ENCODE measurements at places on chromosomes 3 and 15. TPM values are rescaled to one million over a fixed set of nuclear protein-coding genes. Genes with fewer than 3 reads are reported as not detected.

EIF5A2 gene
- 6.1 TPM for total RNA-seq

LOXL1 gene
- 11.8 TPM for total RNA-seq

RASL12 gene
- total RNA-seq, result 20.9 TPM

SERPINI2 gene
- total RNA-seq, result not detected

FXR1 gene
- 201 TPM for total RNA-seq

CKMT1B gene
- 24.2 TPM for total RNA-seq

SST gene
- 0.45 TPM for total RNA-seq

DNA sequence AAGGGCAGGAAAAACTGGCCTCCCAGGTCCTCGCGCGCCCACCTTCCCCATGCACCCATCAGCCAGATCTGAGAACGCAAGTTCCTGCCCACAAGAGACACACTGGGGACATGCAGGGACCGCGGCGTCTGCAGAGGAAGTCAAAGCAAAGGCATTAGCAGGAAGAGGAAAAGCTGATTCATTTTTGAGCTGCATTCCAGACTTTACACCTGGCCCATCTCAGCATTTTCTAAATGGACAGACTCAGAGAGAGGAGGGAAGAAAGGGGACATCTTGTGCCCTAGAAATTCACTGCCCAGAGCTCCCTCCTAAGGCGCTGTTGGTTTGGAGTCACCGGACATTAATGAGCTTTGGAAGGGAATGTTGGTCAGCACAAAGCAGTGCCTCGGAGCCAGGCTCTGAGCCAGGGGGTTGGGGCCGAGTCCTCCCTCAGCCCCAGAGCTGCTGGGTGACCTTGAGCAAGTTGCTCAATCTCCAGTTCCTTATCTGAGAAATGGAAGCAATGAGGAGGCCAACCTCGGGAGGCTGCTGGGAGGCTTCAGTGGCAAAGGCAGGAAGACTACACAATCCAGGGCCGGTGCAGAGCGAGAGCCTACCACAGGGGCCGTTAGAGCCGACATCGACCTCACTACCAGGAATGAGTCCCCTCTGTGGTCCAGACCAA, 150.5 kb upstream of the IQSEC1 start:
- no peak for DNase-seq

GRCh38 chr15:67820122-67820991, 5.0 kb upstream of the SKOR1 start:
- peak; percentile 79 for DNase-seq

- DNase-seq, result no peak
Measured at GRCh38 chr15:77425104-77425503, 4.4 kb downstream of the HMG20A start.

DNA sequence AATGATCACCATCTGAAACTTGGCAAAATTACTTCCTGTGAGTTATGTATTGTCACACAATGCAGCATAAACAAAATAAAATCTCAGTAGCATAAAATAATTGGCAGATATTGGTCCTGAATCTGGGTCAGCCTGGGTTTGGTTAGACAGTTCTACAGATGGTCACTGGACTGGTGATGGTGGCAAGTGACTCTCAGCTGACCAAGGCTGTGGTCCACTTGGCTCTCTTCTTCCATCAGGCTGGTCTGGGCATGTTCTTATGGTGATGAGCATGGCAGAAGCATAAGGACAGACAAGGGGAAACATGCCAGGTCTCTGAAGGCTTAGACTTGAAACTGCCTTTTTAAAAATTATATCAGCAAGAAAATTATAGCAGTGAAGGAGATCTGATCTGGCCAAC, 1205.0 kb upstream of the EPHA6 start:
- DNase-seq, result no peak

GRCh38 chr15:25712192-25712960, 150.8 kb downstream of the ATP10A start:
- DNase-seq, result peak; percentile 14

DNA sequence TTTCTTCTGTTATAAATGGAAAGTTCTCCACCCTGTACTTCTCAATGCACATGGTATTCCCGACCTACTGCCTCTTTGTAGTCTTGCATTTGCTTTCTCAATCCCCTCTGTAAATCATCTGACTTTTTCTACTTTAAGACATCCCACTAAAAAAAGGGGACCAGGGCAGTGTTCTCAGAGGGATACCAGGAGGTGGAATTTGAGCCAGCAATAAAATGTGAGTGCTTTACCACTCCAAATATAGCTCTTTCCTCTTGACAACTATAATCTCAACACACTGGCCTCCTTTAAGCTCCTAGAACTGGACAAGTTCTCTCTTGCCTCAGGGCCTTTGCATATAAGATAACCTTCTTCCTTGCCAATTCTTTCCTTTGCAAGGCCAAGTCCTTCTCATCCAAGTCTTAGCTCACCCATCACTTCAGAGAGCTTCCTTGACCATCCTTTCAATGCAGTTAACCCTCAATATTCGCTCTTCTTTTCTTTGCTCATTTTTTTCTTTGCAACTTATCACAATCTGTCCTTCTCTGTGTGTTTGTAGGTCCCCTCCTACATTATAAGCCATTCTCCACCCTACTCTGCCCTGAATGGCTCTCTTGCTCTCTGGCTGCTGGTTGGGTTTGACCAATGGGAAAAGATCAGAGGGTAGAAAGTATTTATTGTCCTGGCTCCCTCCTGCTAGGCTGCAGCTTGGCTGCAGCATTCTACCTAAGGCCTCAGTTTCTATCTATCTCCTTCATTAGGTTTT, 93.4 kb downstream of the PRICKLE2 start:
- no peak for DNase-seq

DNA sequence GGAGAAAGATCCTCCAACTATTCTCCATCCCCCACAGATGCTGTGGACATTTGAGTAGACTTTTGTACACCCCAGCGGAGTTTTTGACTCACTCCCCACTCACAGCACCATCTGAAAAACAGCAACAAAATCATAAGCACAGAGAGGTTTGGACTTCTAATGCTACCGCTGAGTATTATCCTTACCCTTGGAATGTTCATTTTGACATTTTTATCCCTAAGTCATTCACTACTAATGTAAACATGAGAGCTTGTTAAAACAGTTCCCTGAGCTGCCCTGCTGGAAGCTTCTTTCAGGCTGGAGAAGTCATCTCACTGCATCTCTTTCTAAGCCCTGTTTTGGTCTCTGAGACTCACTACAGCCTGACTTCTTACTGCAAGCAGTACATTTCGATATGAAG, 1045.9 kb downstream of the MCTP2 start:
- DNase-seq, result no peak

DNA sequence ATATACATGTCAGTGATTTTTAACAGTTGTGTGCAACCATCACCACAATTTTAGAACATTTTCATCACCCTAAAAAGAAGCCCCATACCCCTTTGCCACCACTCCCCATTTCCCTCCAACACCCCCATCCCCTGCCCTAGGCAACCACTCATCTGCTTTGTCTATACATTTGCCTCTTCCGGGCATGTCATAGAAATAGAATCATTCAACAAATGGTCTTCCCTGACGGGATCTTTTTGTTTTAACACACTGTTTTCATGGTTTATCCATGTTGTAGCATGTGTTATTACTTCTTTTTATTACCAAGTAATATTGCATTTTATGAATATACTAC, 4.0 kb downstream of the VILL start:
- no peak for DNase-seq

- no peak for DNase-seq
Measured at GRCh38 chr3:133457465-133458067, 57.7 kb downstream of the BFSP2 start.

DNA sequence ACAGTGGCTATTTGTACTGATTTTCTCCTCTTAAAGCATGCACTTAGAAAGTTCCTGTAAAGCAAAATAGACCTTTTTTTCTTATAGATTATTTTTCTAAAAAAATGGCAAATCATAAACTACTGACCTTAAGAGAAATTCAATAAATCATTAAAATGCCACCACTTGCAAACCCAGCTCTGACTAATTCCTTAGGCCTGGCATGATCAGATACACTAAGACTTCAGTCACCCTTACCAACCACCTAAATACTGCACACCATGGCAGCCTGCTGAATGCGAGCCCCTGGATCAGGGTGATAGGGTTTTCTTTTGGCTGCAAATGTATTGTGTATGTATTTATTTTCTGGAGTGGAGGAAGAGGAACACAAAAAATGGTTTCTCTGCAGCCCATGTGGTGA, 370.6 kb upstream of the TBL1XR1 start:
- DNase-seq, result no peak

- DNase-seq, result no peak
Measured at GRCh38 chr3:61236556-61236955, 14.7 kb downstream of the FHIT start.

DNA sequence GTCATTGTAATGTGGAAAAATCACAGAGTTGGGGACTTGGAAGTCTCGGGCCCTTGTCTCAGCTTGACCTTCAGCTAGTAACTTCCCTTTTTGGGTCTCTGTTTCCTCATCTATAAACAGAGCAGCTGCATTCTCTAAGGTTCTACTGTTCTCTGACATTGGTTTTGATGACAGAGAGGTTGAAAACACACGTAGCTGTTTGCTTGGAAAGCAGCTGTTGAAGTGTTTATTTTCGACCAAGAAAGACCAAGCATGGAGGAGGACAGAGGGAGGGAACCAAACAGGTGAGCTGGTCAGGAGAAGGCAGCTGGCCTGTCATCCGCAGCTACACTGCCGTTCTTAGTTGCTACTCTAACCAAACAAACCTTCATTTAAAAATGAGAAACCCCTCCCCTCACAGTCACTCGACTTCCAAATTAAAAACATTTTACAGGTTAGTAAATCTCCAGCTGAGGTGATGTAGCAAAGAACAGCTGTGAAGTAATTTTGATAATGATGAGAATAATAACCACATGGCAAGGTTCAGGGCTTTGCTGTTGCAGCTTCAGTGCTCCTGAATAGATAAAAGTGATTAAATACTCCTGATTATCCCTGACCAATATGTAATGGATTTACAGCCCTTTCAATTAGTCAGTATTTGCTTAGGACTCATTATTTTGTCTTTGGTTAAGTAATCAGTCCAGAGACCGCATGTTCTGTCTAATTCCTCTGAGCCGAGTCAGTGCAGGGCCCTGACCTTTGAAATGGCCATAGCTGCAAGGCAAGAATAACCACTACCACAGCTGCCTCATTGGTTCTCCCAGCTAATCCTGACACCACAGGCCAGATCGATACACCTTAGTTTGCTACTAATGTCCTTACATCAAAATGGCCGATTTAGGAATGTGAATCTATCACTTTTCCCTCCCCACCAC, 65.3 kb downstream of the MEIS2 start:
- DNase-seq, result no peak

- no peak for DNase-seq
Measured at GRCh38 chr15:72727154-72727553, 41.1 kb downstream of the BBS4 start.

- DNase-seq, result no peak
Measured at GRCh38 chr3:188506446-188506845, 352.5 kb downstream of the LPP start.

GRCh38 chr3:49351521-49352011, 6.6 kb downstream of the GPX1 start:
- peak; percentile 16 for DNase-seq

DNA sequence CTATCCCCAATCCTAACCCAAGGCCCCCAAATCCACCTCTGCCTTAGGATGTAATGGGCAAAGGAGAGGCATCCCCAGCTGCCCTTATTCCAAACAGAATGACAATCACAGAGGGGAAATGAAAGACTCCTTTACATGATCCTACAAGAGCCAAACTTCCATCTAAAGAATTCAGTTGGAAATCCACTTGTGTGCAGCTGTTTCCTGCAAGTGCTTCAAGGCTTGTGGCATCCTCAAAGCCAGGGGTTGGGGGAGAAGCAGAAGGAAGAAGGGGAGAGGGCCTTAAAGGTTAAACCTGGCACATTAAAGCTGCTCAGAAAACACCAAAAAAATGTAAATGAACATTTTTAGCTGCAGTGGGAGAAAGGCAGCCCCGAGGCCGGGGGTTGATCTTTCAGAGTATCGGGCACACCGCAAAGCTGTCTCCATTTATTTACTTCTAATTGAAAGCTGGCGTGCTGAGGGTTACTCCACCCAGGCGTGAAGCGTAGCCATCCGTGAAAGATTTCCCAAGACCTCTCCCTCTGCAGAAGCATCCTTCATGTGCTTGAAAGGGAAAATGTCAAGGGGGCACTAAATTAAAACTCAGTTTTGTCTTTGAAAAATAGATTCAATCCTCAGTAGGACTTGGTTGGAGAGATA, 217.8 kb downstream of the SHQ1 start:
- DNase-seq, result no peak

DNA sequence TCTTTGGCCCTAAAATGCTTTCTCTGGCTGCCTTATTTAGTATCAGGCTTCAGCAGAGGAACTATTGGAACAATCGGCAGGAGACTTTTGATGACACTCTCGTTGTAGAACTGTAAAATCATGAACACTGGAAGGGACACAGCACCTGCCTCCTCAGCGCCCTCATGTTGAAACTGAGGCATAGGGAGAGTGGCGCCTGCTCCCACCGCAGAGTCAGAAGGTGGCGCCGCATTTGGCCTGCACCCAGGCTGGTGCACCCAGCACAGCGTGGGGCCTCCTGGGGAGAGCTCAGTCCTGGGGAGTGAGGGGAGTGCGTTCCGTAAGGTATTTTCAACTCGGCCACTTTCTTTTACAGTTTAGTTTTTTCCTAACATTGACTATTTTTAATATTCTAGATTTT, 78.2 kb upstream of the BLM start:
- DNase-seq, result peak; percentile 62

- DNase-seq, result no peak
Measured at GRCh38 chr3:59456852-59457485, 407.1 kb upstream of the CFAP20DC start.

GRCh38 chr3:124592658-124593441, 137.4 kb upstream of the UMPS start:
- DNase-seq, result no peak

- peak; percentile 89 for DNase-seq
Measured at GRCh38 chr15:78308422-78309032, 9.1 kb upstream of the SKIC8 start.
